ENCODE measurements at places on chromosomes 6 and 20.

- no peak for DNase-seq
Measured at GRCh38 chr6:104956731-104957294, at the start of gene LIN28B. TSS of gene LIN28B (plus strand) at chr6:104957107. CDS start at chr6:104957251, 144 bp downstream.

DNA sequence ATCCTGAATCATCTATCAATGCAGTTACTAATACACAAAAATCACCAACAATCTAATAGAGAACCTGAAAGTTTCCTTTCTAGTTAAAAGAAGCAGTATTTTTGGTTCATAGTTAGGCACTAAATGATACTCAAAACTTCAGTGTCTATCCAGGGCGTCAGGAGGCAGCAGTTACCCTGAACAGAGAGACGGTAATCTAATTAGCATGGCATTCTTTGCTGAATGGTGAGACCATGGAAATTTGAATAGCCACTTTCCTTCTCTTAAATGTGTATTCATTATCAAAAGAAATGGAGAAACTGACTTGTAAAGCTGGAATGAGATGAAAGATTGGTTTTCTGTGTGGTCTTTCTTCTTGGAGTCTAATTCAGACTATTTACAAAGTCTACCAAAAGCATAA lies 146.6 kb upstream of the BMP5 start:
- DNase-seq: no peak

- DNase-seq: peak; percentile 68
Measured at GRCh38 chr20:21235484-21236445, 67.4 kb upstream of the XRN2 start.

- no peak for DNase-seq
Measured at GRCh38 chr20:40591536-40591935, 97.5 kb downstream of the MAFB start.

DNA sequence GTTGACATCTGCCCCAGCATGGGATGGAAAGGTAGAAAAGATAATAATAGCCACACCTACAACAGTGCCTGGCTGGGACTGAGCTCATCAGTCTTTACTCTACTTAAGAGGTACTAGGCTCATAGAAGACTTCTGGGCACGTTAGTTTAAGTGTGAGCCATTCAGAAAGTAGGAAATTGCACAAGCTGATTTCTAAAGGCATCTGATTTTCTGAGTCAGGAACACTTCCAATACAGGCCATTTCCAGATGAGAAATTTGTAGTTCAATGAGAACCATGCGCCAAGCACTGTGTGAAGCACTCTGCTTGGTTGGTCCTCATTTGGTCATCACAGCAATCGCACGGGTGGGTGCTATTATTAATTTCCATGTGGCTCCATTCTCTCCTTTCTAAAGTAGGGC lies 42.3 kb downstream of the MOCS1 start:
- no peak for DNase-seq

- DNase-seq: no peak
Measured at GRCh38 chr20:42603655-42604054, 586.1 kb downstream of the PTPRT start.

- DNase-seq: no peak
Measured at GRCh38 chr20:14821251-14821650, 483.8 kb upstream of the FLRT3 start.

DNA sequence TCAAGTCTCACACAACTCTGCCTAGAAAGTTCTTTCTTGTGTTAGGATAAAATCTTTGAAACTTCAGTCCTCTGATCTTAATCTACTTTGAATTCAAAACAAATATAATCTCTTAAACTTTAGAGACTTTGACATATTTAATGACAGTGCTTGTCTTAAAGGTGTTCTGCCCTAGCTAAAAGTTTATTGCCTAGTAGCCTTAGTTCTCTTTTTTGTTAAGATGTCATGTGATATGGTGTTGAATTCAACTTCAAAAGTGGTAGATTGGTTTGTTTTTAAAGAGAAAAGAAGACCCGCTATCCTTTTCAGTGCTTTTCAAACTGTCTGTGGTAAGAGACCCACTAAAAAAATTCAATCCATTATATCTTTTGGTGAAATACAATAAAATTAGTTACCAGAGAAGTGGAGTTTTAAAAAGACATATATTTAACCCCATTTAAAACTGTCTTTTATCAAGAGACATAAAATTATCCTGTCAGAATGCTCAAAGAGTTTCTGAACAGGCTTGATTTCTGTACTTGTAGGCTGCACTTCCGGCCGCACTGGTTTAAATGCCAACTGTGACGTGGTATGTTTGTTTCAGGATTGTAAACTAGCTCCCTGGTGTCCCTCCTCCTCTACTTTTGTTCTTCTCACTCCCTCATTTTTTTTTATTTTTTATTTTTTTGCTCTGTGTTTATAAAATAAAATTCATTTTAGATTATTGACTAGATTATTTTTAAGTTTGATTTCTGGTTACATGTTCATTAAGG lies 76.5 kb downstream of the QKI start:
- DNase-seq: no peak

GRCh38 chr20:38032585-38033329 lies 499 bp downstream of the TTI1 start:
- DNase-seq: peak; percentile 48

- no peak for DNase-seq
Measured at GRCh38 chr6:150291968-150292710, 76.7 kb upstream of the IYD start.

GRCh38 chr6:160750276-160750689 lies 48.2 kb downstream of the PLG start:
- DNase-seq: no peak

GRCh38 chr20:44448753-44449546 lies 26.7 kb upstream of the TTPAL start:
- DNase-seq: no peak

- no peak for DNase-seq
Measured at GRCh38 chr6:16482702-16483314, 244.4 kb downstream of the GMPR start.

DNA sequence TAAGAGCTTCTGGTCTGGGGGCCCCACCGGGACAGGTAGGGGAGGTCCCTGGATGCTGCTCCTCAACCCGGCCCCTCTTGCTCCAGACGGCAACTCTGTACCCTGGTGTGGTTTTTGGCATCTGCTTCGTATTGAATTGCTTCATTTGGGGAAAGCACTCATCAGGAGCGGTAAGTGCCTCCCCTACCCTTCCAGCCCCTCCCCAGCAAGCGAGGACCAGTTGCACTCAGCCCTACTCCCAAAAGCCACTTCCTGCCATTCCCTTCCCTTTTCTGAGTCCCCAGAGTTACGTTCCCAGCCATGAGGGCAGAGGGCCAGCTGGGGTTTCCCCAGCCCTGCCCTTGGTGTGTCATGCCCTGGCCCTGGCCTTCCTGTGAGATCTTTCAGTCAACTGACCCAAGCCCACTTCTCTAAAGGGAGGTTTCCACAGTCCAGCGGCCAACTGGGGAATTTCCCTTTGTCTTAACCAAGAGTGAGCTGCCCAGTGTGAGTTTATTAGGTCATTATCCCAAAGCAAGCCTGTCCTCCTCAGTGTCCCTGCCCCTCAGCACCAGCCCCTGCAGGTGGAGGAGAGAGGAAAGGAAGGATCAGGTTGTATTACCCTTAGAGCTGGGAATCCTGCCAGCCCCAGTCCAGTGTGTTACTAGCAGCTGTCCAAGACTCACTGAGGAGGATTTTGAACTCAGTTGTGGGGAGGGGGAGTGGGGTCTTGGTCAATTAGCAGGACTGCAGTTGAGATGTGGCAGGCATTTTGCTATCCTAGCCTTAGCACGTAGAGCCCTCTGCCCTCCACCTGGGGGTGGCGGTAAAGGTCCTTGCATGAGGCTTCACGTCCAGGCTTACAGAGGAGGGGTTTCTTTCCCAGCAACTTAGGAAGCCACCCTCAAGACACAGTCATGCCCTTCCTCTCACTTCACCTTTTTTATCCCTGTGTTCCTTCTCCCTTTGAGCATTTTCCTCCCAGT lies 45.8 kb downstream of the TM9SF4 start:
- peak; percentile 14 for DNase-seq

DNA sequence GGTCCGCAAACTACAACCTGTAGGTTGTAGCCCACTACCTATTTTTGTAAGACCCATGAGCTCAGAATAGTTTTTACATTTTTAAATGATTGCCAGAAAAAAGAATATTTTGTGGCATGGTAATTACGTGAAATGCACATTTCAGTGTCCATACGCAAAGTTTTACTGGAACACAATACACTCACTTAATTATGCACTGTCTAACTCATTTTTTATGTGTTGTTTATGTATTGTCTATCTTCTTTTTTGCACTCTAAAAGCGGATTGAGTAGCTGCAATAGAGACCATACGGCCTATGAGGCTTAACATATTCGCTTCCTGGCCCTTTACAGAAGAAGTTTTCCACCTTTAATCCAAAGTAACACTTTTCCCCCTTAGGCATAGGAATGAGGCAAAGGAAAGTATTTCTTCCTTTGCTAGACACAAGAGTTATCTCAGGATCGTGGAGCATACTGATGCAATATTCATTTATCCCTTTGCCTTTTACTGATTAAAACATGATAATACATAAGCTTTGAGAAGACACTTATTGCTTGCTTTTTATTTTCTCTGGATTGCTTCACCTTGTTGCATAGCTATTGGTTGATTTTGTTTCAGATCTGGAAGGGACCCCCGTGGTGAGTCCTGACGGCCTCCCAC lies 69.8 kb downstream of the FNDC1 start:
- DNase-seq: no peak

DNA sequence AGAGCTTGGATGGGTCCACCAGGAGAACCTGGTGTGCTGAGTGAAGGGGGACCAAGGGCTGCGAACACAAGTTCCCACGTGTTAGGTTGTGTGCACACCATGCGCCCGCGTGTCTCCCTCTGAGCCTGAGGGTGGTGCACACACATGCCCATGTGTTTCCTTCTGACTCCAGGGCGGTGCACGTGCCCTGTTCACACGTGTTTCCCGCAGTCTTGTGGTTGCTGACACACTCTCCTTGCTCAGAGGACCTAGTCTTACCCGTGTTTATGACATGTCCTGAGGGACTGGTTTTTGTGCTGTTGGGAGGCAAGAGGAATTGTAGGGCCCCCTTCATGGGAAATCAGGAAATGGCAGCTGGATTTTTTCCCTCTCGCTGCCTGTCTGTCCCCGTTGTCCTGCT lies 36.3 kb upstream of the PCMTD2 start:
- DNase-seq: no peak

GRCh38 chr6:12266571-12266970 lies 23.6 kb upstream of the EDN1 start:
- DNase-seq: no peak

GRCh38 chr20:52049001-52049731 lies 142.4 kb downstream of the ZFP64 start:
- DNase-seq: no peak

GRCh38 chr6:48996461-48997119 lies 466.5 kb downstream of the MMUT start:
- no peak for DNase-seq

DNA sequence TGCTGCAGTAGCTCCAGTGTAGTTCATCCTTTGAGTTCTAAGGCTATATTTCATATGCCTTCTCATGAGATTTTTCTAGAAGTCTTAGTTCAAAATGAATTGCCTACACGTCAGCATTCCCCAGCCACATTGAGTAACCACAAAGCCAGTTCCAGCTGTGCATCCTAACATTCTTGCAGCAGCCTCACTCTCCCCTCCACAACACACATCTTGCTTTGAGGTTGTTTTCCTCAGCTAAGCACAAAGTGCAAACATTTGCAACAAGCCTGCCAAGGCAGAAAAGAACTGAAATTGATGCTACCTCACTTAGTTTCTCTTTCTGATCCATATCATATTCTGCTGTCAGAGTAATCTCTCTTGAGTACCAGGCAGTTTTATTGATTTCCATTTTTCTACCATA lies 160.7 kb upstream of the KCNQ5 start:
- DNase-seq: no peak

- DNase-seq: no peak
Measured at GRCh38 chr6:75424618-75425548, 68.7 kb downstream of the FILIP1 start.

DNA sequence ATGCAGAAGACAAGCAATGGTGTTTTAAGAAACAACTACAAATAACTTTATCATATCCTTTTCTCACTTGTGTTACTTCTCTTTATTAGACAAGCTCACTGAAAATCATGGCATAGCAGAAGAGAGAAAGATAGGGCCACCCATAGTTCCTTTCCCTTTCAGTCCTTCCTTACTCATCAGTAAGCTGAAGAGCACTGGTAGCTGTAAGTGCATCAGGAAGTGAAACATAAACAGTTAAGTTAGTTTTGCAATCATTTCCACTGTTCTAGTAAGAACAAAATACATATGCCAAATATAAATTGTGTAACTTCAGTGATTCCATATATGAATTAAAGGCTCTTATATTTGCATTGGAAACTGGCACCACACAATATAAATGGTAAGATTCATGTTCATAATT lies 220.1 kb downstream of the HACE1 start:
- DNase-seq: no peak

DNA sequence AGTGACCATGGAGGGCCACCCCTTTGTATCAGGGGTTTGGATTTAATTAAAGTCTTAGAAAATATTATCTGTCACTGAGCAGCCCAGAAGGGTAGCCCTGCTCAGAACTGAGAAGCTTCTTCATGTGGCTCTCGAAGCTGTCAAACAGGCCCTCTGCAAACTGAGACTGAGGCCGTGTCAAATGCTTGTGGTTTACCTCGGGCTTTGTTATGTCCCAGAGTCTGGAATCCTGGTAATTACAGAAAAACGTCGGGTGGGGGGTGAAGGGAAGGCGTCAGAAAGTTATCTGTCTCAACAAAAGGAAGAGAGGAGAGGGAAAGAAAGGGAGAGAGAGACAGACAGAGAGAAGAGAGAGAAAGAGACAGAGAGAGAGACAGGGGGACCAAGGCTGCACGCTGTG lies 200.8 kb downstream of the BMP7 start:
- no peak for DNase-seq

DNA sequence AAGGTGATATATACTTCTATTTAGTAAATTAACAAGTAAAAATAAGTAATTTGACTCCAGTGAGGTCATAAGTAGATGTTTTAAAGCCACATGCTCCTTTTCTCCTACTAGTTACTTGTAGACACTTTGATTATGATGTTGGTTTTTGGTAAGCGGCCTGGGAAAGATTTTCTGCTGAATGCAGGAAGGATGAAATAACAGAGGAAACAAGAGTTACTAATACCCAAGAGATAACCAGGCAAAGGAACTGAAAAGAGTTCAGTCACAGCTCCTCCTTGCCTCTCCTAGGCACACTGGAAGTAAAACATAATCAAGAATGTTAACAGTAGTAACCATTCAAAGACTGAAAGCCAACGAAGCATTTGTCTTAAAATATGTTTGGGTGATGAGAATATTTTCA lies 203.3 kb downstream of the RNGTT start:
- no peak for DNase-seq

GRCh38 chr20:40080041-40080652 lies 608.9 kb downstream of the MAFB start:
- DNase-seq: no peak

- DNase-seq: no peak
Measured at GRCh38 chr6:11772109-11772825, 6.3 kb downstream of the ADTRP start.

DNA sequence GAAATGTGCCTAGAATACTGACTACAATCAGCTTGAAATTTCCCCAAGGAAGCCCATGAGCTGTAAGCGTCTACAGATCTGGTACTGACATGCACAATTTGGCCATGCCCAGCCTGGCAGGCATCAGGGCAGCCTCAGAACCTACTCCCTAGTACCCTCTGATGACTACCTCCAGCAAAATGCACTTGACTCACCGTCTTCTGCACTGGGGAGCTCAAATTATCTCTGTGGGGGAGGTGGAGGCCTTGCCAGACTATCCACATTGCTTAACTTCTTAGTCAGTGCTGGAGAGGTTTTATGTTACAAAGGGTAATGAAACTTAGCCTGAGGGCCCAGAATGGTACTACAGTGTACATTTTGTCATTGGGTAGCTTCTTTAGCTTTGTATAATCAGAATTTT lies 126.0 kb upstream of the ADGRF1 start:
- DNase-seq: no peak

- DNase-seq: no peak
Measured at GRCh38 chr6:12621754-12622153, 94.8 kb upstream of the PHACTR1 start.

GRCh38 chr6:30022189-30022588 lies 38.9 kb upstream of the POLR1H start:
- no peak for DNase-seq
